Cerebellar cortex (tissue), 1 donor: ENCODE measurements at places on chromosomes 5 and 9.

DNA sequence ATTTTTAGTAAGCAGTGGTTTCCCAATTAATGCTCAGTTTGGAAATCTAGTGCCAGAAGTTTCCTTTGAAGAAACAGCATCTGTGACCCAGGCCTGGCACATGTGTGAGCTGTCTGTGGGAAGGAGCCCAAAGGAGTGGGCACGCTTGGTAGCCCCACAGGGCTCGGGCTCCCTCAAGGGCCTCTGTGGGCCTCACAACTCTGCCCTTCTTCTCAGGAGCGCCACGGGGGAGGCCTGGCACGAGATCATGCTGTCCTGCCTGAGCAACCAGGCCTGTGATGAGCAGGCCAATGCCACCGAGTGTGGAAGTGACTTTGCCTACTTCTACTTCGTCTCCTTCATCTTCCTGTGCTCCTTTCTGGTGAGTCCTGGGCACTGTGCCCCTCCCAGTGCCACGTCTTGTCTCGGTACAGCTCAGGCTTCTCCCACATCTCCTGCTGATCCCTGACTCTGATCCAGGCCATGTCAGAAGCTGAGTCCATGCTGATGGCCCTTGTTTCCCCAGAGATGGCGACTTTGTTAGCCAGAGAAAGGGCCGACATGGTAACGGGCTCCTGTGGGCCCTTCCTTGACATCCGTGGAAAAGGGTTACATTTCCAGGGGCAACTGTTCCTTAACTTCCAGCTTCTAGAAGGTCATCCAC, 200.4 kb downstream of the CACNA1B start:
- DNase-seq, result no peak

DNA sequence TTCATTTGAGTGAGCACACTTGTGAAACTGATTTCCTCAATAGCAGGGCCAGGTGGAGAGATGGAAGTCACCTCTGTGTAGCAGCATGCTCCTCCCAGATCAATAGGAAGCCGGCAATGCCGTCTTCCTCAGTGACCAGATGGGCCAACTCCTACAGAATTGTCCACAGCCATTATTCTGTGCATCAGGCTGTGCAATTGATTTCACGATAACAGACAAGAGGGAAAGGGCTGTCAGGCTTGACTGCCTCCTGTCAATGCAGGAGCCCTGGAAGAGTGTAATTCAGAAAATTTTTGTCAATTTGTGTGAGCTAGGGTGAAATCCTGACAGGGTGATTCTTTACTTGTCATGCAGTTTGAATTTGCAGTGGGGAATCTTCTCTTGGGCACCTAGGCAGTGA, 838.4 kb upstream of the NUDT12 start:
- DNase-seq, result no peak

GRCh38 chr5:142819825-142820224, 49.6 kb downstream of the ARHGAP26 start:
- no peak for DNase-seq

- DNase-seq, result no peak
Measured at GRCh38 chr5:108728566-108729241, 19.0 kb upstream of the FER start.

- DNase-seq, result peak; percentile 13
Measured at GRCh38 chr5:114360357-114360756, 1.5 kb upstream of the KCNN2 start.

DNA sequence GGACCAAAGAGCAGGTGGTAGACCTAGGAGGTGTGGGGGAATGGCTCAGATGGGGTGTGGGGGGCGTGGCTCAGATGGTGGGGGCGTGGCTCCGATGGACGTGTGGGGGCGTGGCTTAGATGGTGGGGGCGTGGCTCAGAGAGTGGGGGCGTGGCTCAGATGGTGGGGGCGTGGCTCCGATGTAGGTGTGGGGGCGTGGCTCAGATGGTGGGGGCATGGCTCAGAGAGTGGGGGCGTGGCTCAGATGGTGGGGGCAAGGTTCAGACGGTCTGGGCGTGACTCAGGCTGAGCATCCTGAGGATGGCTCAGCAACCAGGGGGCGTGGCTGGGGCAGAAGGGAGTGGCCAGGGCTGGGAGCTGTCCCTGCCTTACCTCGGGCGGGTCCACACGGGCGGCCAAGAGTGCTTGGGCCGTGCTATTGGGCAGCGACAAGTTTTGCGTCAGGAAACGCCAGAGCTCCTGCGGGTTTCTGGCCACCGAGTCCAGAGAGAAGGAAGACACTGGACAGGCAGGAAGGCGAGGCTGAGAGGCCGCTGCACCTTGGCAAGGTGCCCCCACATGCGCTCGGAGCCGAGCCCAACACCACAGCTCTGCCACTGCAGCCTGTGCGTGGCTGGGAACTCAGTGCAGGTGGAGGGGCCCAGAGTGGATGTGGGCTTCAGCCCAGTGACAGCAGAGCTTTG, 5.9 kb downstream of the ABCA2 start:
- DNase-seq, result peak; percentile 72
